Hematopoietic multipotent progenitor cell treated with erythropoietin and hydrocortisone succinate and interleukin-3 and kit ligand, for 8 days (in vitro differentiated cells): ENCODE measurements at places on chromosomes 7 and 10.

DNA sequence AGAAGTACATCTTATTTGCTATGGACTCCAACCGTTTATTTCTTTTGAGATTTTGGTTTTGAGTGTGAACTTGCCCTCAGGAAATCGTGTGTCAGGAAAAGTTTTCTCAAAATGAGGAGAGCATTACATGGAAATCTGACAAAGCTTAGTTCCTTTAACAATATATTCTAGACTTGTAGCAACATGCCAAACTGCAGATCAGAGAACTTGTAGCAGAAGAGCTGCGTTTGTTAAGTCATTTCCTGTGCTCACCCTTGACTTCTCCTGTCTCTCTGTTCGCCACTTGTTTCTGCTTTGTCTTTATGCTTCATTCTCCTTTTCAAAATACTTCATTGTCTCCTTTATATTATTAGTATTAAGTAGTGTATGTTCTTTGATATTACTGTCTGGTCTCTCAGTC, 116.6 kb upstream of the FOXP2 start:
- no peak for DNase-seq

- no peak for DNase-seq
Measured at GRCh38 chr7:36117203-36117840, 35.7 kb upstream of the EEPD1 start.

- no peak for DNase-seq
Measured at GRCh38 chr10:22750131-22750530, 35.8 kb upstream of the PIP4K2A start.

DNA sequence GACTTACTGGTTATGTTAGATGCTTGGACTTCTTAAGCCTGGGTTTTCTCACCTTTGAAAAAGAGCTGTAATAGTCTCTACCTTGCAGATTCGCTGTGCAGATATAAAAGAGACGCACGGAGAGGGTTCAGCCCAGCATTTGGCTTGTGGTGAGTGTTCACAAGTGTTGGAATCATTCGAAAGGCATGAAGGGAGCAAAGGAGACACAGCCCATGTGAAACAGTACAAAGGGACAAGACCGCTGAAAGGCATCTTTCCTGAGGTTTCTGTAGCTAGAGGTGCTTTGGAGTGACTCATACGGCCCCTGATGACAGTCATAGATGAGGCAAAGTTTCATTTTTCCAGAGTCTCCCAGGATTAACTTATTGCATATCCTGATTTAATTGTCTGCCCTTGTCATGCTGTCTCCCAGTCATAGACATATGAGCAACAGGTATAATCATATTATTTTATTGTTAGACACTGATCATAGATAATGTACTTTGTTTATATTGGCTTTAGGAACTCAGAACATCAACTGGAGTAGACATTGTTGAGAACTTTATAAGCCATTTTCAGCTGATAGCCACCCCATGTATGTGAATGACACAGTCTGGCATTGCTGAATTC, 171.1 kb downstream of the ADRA2A start:
- DNase-seq, result no peak

DNA sequence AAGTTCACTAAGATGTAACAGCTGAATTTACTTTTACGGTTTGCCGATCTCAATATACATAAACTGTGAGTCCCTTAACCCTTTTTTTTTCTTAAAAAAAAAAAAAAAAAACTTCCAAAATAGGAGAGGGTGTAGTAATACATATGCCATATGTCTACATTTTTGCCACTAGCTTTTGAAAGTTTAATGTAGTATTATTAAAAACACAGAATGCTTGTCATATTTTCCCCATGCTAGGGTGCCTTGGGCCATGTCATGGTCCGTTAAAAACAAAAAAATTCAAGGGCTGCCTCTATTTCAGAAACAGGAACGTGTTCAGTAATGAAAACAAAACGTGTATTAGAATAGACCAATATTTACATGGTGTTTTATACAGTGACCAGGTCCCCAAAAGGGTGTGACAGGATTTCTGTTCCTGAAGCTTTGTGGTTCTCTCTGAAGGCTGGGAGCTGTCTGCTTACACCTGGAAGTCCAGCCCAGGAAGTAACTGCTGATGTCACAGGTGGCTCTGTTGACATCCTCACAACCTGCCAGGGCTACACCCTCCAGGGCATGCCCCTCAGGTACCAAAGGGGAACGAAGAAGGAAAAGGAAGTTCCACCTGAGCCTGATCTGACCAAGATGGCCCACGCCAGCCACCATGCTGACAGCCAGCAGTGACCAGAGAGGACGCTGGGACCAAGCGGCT, 79.0 kb downstream of the COBL start:
- no peak for DNase-seq

DNA sequence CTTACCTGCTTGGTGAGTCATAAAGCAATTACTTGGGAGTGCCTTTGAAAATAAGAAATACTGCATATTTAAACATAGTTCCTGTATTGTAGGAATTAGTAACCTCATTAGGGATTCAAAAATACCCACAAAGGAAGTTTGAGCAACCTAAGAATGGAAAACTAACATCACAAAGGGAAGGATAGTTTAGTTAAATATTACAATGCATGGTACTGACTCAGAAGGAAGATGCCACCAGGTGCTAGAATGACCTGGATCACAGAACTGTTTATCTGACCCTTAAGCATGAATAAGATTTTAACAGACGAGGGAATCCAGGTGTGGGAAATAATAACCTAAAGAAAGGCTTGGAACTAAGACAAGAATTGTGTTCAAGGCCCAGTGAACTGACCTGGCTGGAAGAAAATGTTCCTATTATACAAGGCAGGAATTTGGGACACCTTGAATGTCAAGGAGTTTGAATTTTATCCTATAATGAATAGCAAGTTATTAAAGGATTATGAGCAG, 106.4 kb downstream of the GSAP start:
- DNase-seq, result no peak

GRCh38 chr10:111267673-111268072, 190.8 kb downstream of the ADRA2A start:
- DNase-seq, result no peak

DNA sequence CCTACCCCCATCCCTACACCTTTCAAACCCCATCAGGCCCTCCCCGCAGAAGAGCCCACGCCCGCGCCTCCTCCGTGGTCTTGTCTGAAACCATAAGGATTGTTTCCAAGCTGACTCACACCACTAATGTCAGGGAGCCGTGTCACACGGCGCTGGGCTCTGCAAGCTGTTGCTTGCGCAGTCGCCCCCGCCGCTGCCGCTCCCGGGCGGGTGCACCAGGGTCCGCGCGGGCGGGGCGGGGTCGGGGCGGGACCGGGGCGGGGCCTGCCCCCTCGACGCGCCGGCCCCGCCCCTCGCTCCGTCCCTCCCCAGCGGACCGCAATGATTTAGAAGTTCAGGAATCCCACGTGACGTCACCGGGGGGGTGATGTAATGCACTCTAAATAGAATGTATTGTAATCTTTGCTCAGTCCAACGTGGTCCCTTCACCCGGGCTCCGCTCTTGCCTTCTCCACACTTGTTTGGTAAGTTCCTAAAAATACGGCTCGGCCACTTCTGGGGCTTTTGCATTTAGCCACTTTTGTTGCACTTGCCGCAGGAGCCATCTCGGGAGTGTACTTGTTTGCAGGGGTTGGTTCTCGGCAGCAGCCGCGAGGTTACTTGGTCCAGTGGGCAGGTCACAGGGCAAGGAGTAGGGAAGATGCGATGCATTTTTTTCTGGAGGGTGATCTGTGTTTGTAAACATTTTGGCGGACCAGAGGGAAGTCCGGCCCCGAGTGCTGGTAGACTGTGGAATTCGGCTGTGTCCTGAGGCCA, 3.2 kb upstream of the CREB5 start:
- peak; percentile 63 for DNase-seq

DNA sequence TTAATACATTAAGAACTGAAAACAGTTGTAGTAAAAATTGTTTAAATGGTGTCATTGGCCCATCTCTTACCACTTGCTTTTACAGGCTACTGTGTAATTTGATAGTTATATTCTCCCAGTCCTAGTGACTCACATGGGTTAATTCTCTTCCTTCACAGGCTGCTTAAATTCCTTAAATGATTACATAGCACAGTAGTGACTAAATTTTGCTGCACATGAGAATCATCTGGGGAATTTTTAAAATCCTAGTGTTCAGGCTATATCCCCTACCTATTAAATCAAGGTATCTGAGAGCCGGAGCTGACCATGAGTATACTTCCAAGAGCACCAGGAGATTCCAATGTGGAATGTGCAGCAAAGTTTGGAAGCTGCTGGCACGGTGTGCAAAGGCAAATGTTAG, 45.3 kb upstream of the ZNF800 start:
- DNase-seq, result no peak

DNA sequence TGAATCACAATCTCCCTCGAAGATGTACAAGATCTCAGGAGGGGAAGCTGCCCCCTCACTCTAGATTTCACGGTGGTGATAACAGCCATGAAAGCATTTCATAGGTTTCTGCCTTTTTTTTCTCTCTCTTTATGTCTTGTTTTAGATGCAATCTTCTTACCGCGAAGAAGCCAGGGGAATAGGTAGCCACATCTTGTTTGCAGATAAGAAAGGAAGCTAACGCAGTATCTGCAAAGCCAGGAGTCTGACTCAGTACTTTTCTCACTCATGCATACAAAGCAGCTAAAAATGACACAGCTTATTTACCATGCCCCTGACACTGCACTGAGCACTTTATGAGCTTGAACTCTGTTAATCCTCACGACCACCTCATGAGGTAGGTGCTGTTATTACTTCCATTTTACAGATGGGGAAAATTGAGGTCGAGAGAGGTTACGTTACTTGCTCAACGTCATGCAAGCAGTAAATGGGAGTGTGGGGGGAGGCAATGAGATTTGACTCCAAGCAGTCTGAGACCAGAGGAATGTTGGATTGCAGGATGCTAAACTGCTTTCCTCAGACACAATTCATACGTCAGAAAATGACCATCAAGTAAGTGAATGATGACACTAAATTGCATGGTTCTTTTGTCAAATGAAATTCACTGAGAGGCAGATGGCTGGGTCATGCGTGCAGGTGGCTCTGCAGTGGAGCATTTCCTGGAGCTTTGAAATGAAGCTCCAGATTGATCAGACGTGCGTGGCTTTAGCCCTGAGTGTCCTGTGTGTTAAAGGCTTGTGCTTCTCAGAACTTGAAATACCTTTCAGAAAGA, 3.3 kb downstream of the MAP3K8 start:
- peak; percentile 89 for DNase-seq

GRCh38 chr10:69955897-69956740, 96.5 kb upstream of the MACROH2A2 start:
- no peak for DNase-seq

DNA sequence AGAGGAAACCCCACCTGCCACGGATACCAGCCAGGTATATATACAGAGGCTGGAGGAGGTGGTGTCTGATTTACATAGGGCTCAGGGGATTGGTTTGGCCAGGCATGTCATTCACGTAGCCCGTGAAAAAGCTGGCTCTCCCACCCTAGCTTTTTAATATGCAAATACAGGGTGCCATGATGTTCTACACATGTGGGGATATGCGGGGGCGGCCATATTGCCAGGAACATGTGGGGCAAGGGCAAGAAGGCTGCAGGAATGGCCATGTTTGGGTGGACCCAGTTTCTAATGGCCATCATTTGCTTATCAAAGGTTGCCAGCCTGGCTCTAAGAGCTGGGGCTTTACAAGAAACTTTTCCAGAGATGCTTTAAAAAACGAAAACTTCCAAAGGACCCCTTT, 131.5 kb upstream of the KIF5B start:
- DNase-seq, result no peak

- peak; percentile 45 for DNase-seq
Measured at GRCh38 chr10:12707461-12708185, 293.9 kb downstream of the CCDC3 start.

DNA sequence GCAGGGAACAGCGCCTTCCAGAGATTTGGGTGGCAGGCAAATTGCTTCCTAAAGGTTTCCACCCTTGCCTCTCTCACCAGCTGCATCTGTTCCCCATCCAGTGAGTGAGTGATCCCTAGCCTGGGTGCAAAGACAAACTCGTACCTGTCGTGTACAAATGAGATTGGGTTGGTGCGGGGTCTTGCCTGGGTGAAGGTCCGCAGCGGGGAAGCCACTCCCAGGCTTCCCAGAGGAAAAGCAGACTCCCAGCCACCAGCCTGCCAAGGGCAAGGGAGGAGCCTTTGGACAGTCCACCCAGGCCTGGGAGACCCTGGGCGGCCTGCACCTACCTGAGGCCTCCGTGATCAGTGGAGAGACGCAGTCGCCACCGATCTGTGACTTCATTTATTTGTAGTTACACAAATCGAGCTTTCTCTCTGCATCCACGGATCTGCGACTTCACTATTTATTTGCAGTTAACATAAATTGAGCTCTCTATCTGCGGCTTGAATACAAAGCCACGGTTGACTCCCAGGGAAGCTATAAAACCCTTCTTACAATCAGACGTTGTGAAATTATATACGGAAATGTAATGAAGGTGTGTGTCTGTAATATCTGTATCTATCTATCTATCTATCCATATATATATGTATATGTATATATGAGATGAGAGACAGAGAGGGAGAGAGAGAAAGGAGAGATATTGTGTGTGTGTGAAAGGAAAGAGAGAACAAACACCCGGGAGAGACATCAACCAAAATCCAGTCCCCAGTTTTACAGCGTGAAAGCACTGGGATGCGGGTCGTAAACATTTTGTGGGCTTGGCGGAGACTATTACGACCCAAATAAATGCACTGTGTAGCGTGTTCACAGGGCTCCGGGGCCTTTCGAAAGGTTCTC, 3.0 kb upstream of the HOXA7 start:
- DNase-seq, result no peak

DNA sequence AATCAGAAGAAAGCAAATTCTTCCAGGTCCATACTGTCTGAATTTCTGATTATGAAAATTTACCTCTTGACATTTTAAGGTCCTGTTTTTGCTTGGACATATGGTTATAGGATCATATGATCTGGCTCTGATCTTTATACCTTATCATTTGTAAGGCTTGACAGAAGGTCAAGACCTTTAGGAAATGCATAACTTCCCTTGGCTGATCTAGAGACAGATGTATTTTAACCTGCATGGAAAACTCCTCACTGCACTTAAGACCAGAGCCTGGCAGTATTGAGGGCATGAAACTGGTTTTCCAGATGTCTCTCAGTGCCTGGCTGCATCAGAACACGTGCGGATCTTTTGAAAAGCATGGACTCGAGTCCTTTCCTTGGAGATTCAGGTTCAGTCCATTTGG, 55.9 kb downstream of the TRRAP start:
- no peak for DNase-seq

DNA sequence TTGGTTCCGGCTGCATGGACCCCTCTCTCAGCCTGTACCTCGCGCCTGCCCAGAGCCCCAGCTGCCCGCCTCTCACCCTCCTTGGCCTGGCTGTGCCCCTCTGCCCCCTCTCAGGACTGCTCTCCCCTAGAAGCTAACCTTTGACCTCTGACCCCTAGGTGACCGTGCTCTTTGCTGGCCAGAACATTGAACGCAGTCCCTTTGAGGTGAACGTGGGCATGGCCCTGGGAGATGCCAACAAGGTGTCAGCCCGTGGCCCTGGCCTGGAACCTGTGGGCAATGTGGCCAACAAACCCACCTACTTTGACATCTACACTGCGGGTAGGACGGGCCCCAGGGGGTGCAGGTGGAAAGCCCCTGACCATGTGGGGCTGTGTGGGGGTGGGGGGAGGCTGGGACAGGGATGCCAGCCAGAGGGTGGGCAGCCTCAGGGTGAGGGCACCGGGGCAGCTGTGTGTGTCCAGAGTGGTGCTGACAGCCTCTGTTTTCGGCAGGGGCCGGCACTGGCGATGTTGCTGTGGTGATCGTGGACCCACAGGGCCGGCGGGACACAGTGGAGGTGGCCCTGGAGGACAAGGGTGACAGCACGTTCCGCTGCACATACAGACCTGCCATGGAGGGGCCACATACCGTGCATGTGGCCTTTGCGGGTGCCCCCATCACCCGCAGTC, 8.0 kb downstream of the FLNC start:
- DNase-seq, result no peak
